ENCODE measurements at places on chromosomes 12 and 14. TPM values are rescaled to one million over a fixed set of nuclear protein-coding genes. Genes with fewer than 3 reads are reported as not detected.

Gene SYCP3
- total RNA-seq, result not detected

Gene ANO2
- 4.0 TPM for total RNA-seq

Gene NGB
- total RNA-seq, result 0.33 TPM

Gene CIDEB
- 6.1 TPM for total RNA-seq

DNA sequence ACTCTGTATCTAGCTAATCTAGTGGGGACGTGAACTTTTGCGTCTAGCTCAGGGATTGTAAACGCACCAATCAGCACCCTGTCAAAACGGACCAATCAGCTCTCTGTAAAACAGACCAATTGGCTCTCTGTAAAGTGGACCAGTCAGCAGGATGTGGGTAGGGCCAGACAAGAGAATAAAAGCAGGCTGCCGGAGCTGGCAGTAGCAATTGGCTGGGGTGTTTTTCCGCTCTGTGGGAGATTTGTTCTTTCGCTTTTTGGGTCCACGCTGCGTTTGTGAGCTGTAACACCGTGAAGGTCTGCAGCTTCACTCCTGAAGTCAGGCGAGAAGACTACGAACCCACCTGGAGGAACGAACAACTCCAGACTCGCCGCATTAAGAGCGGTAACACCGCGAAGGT lies 76.5 kb downstream of the SPRING1 start:
- DNase-seq, result no peak

DNA sequence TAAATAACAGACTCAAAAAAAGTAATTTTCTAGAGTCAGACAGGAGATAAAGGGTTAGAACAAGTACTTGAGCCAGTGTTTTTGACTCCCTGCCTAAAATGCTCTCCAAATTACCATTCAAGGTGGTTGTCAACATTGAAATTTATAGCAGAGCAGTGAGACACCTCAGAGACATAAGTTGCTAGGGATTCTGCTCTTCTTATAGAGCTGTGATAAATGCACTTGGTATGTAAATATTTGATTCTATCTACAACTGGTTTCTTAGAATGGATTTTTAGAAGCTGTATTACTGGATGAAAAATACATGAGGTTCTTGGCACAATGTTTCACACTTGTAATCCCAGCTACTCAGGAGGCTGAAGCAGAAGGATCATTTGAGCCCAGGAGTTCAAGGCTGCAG lies 83.9 kb upstream of the OSBPL8 start:
- no peak for DNase-seq

GRCh38 chr12:2334689-2335088 lies 281.9 kb downstream of the CACNA1C start:
- no peak for DNase-seq

DNA sequence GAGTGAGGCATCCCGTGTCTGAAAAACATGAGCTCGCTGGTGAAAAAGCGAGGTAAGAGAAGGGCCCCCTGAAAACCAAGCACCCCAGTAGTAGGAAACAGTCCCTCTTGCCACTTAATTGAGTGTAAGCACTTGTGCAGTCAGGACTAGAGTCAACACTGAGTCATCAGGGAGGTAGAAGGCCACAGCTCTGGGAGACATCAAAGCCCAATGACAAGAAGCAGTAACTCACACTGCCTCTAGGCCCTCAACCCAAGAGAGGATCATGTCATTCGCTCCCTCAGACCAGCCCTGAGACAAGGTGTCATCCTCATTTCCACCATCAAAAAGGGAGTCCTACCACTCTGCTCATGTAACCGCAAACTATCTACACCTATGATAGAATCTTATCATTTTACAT lies 17.8 kb downstream of the POMT2 start:
- no peak for DNase-seq

GRCh38 chr12:56107242-56107641 lies 2.9 kb downstream of the PA2G4 start:
- no peak for DNase-seq
